ENCODE measurements at places on chromosomes 13 and 19. TPM values are rescaled to one million over a fixed set of nuclear protein-coding genes. Genes with fewer than 3 reads are reported as not detected.

Gene C5AR2
- total RNA-seq = 6.1 TPM

Gene SLC15A1
- 0.22 TPM for total RNA-seq

Gene SMIM44
- total RNA-seq = not detected

Gene ZSCAN18
- total RNA-seq = 70.1 TPM

Gene XRCC1
- total RNA-seq = 24.8 TPM

Gene SBSN
- total RNA-seq = not detected

Gene OR7A5
- 0.22 TPM for total RNA-seq

Gene TMEM147
- total RNA-seq = 53.9 TPM

Gene FLT3LG
- 19.6 TPM for total RNA-seq

Gene ZNF132
- 6.1 TPM for total RNA-seq

Gene ZNF737
- 17.4 TPM for total RNA-seq

Gene ICAM5
- 1.6 TPM for total RNA-seq

Gene DPP9
- 47.7 TPM for total RNA-seq

Gene ZNF486
- total RNA-seq = 5.1 TPM

Gene SERP2
- total RNA-seq = 9.6 TPM

Gene KLK4
- 1.1 TPM for total RNA-seq

Gene CABP5
- not detected for total RNA-seq

Gene PPP1R15A
- 95.8 TPM for total RNA-seq

Gene GGN
- 0.31 TPM for total RNA-seq

Gene TMEM59L
- total RNA-seq = 1.2 TPM

Gene SPART
- 90.2 TPM for total RNA-seq

Gene CEACAM4
- 1.9 TPM for total RNA-seq

Gene TMEM238
- 2.9 TPM for total RNA-seq

Gene ODAD3
- total RNA-seq = 0.31 TPM

Gene KCNN4
- 3.0 TPM for total RNA-seq

Gene UBL3
- 39.6 TPM for total RNA-seq

Gene RINL
- total RNA-seq = 9.6 TPM

Gene ZNF723
- not detected for total RNA-seq

Gene NTN5
- total RNA-seq = 1.4 TPM

Gene FSD1
- total RNA-seq = 0.31 TPM

Gene MBD3L5
- not detected for total RNA-seq

Gene FRY
- 88.8 TPM for total RNA-seq

Gene RXFP2
- not detected for total RNA-seq

Gene KIR3DL2
- total RNA-seq = not detected

Gene ZNF99
- total RNA-seq = 0.49 TPM

Gene LRRC25
- 8.2 TPM for total RNA-seq

Gene S1PR4
- 3.1 TPM for total RNA-seq

Gene NCAN
- total RNA-seq = not detected

Gene NANOS3
- 1.4 TPM for total RNA-seq

Gene PINLYP
- 8.0 TPM for total RNA-seq

Gene MICU2
- total RNA-seq = 32.9 TPM

Measured in sciatic nerve (tissue), 2 donors.